Activated CD8-positive, alpha-beta memory T cell treated with anti-CD3 and anti-CD28 coated beads for 1 hour (primary cell): ENCODE measurements at places on chromosomes 13 and 19.

GRCh38 chr13:77386046-77386445, 59.2 kb upstream of the MYCBP2 start:
- no peak for DNase-seq

DNA sequence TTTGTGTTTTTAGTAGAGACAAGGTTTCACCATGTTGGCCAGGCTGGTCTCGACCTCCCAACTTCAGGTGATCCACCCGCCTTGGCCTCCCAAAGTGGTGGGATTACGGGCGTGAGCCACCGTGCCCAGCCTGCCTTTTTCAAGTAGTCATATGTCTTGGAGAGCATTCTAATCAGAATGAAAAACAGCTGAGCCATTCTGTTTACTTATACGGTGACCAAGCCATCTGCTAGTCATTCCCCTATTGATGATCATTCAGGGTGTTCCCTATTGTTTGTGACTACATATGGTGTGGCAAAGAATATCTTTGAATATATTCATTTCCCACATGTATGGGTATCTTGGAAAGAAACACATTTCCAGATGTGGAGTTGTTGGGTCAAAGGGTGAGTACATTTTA, 17.2 kb downstream of the BLOC1S3 start:
- no peak for DNase-seq

DNA sequence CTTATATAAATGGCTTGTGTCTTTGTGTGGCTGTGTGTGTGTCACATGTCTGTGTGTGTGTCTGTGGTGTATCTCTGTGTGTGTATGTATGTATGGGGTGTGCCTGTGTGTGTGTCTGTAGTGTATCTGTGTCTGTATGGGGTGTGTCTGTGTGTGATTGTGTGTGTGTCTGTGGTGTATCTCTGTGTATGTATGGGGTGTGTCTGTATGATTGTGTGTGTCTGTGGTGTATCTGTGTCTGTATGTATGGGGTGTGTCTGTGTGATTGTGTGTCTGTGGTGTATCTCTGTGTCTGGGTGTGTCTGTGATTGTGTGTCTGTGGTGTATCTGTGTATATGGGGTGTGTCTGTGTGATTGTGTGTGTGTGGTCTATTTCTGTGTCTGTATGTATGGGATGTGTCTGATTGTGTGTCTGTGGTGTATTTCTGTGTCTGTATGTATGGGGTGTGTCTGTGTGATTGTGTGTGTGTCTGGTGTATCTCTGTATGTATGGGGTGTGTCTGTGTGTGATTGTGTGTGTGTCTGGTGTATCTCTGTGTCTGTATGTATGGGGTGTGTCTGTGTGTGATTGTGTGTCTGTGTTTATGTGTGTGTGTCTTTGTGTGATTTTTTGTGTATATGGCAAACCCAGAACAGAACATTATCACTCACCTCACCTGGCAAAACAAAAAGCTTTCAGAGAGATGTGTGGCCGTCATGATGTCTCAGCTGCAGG, 56.1 kb upstream of the MCF2L start:
- no peak for DNase-seq

- DNase-seq: no peak
Observed at GRCh38 chr13:106500445-106500844, 35.0 kb downstream of the EFNB2 start.

GRCh38 chr13:94063848-94064247, 415.6 kb downstream of the DCT start:
- DNase-seq: no peak

GRCh38 chr13:33176526-33176925, 109.0 kb downstream of the STARD13 start:
- DNase-seq: no peak

DNA sequence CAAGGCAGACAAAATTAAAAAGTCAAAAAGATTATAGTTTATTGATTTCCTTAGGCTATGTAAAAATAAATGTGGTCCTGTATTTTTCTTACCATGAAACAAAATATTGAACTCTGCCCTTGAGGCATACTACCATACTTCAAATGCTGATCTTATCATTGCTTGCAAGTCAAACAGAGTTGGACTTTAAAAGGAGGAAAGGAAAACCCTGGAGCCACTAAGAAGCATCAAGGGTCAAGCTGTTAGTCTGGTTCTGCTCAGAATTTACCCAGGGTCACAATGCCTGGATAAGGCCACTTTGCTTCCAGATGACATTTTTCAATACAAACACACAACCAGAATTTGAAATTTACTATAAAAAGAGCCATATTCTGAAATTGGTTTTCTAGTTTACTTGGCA, 2.2 kb upstream of the FREM2 start:
- no peak for DNase-seq

DNA sequence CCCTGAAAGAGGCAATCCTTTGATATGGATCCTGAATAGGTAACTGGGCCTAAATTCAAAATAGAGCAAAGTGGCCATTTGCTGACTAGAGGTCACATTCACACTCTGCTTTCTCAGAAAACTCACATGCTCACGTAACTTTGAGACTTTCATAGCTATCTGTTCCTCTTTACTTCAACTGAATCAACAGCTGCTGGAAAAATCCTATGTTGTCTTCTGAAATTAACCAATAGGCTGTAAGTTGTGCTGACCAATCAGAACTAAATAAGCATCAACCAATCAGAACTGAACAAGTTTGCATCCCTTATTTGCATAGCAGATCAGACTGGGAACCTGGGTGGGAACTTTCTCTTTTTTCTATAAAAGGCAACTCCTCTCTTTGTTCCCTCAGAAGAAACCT, 24.0 kb upstream of the TBC1D4 start:
- DNase-seq: no peak

GRCh38 chr19:19034204-19034624, 811 bp downstream of the ARMC6 start:
- peak; percentile 38 for DNase-seq

- no peak for DNase-seq
Observed at GRCh38 chr13:35646056-35646774, 169.7 kb upstream of the MAB21L1 start.

DNA sequence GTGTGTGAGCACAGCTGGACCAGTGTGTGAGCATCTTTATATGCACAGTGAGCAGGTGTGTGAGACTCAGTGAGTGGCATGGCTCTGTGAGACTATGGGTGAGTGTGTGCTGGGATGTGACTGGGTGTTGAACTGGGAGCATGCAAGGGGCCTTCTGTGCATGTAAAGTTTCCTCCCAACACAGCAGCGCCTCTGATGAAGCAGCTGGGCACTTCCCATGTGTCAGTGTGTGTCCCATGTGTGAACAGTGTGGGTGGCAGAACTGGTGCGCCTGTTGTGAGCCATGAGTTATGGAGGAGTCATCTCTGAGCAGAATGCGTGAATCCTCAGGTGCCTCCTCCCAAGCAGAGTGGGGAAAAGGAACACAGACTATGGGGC, 24.1 kb downstream of the LGALS16 start:
- no peak for DNase-seq

GRCh38 chr19:2969104-2969504, 8.3 kb upstream of the TLE6 start:
- no peak for DNase-seq

DNA sequence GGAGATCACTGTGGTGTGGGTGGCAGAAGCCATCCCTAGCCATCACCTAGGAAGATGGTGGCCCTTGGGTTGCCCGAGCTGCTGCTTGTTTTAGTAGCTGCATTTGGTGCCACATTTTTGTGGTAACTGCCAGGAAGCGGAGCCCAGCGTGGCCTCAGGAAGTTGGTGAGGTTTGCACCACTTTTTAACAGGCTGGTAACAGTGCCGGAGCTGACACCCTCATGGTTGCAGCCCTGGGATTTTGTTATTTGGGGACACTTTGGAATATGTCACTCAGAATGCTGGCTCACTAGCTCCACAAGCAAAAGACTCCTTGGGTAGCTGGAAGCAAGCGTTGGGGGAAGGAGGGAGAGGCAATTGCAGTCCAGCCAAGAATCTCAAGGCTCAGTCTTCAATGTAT, 22.1 kb downstream of the ACTN4 start:
- no peak for DNase-seq

DNA sequence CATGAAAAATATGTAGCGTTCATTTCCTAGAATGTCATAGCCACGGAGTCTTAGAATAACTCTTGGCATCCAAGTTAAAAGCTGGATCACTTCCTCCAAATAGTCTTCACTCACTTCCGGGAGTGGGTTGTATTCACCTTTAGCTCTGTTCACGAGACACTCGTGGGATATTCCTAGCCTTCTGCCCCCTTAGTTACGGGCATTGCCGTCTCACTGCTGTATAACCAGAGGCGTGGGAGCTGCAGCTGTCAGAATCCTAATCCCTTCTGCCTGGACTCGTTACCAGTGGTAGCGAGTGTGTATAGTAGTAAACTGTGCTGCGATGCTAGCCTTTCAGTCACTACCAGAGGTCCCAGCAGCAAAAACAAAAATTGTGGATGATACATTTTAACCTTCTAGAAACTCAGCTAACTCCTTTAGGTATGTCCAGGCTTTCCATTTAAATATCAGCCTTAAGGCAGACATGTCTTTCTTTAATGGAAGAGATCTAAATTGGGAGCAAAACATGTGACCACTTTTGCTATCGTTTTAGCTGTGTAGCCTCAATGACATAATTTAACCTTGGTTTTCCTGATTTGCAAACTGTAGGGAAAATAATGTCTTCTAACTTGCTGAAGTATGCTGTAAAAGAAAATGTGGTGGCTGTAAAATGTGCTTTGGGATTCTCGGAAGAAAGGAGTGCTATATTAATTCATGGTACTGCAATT, 34.1 kb downstream of the ERCC5 start:
- no peak for DNase-seq

DNA sequence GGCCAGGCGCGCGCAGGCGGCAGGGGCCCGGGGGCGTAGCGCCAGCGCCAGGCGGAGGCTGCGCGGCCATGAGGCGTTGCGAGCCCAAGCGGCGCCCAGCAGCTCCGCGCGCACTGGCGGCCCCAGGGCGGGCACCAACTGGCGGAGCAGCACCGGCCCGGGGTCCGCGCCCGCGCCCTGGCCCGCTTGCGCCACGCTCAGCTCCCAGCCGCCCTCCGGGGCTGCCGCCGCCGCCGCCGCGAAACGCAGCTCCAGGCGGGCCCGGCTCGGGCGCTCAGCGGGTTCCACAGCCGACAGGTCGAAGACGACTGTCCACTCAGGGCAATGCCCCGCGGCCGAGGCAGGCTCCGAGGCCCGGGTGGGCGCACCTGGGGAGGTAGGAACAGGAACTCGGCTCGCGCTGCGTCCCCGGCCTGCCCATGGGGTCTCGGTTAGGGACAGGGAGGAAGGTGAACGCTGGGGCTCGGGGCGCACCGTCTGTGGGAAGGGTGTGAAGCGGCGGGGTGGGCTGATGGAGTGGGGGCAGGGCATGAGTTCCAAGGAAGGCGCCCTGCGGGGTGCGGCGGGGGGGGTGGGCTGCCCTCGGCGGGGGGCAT, 26.8 kb downstream of the CERS1 start:
- no peak for DNase-seq

DNA sequence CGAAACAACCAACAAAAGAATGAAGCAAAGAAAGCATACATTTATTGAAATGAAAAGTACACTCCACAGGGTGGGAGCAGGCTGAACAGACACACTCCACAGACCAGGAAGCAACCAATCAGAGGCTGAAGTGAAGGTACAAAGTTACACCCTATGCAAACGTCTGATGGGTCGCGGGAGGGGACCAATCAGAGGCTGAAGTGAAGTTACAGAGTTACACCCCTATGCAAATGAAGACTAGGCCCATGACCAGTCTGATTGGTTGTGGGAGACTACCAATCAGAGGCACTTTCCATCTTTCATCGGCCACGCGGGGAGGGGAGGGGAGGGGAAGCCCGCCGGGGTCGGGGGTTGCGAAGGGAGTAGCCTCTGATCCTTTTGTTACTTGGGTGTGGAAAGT, 12.4 kb upstream of the FBL start:
- no peak for DNase-seq

DNA sequence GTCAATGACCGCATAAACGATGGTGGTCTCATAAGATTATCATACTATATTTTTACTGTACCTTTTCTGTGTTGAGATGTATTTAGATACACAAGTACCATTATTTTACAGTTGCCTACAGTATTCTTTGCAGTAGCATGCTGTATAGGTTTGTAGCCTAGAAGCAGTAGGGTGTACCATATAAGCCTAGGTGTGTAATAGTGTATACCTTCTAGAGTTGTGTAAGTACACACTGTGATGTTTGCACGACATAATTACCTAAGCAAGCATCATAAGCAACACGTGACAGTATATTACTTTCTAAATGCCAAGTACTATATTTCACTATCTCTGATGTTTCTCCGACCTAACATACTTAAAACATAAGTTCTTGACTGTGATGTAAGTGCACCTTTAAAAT, 2.7 kb downstream of the LPAR6 start:
- DNase-seq: no peak

- DNase-seq: no peak
Observed at GRCh38 chr19:30419568-30420180, 47.5 kb downstream of the ZNF536 start.

- DNase-seq: no peak
Observed at GRCh38 chr19:58317476-58318072, 9.2 kb upstream of the ZSCAN22 start.

DNA sequence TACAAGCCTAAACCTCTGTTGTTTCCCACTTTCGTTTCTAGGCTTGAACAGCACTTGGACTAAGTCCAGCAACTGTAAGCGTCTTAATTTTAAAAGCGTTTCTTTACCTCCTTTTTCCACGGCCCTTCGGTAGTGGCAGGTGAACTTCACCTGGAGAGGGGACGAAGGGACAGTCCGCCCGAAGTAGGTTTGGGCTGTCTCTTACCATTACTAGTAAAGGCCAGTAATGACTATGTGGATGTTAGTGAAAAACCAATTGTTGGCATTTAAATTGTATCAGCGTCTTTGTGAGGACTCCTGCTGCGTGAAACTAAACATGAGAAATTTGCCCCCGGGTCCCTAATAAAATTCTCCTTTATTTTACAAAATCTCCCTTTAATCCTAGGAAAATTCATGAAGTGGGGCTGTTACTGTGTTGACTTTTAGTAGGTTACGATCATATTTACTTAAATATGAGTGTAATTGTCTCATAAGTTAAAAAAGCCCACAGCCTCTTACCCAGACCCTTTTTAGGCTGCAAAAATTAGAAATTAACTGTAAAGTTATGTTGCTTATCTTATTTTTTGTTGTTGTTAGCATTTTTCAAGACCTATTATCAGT, 983 bp downstream of the ITM2B start:
- no peak for DNase-seq
